ENCODE measurements at places on chromosomes 12 and 14.

DNA sequence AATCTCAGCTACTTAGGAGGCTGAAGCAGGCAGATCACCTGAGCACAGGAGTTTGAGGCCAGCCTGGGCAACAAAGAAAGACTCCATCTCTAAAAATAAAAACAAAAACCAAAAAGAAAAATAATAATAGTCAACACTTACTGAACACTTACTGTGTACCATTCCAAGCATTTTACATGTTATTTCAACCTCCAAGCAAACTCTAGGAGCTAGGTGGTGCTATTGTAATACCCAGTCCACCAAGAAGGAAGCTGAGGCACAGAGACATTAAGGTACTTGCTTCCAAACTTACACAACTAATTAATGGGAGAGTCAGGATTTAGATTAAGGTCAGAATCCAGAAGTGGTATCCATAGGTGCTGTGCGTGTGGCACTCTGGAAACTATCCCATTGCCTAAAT is 13.7 kb upstream of the OR6J1 start:
- peak; percentile 17 for DNase-seq

DNA sequence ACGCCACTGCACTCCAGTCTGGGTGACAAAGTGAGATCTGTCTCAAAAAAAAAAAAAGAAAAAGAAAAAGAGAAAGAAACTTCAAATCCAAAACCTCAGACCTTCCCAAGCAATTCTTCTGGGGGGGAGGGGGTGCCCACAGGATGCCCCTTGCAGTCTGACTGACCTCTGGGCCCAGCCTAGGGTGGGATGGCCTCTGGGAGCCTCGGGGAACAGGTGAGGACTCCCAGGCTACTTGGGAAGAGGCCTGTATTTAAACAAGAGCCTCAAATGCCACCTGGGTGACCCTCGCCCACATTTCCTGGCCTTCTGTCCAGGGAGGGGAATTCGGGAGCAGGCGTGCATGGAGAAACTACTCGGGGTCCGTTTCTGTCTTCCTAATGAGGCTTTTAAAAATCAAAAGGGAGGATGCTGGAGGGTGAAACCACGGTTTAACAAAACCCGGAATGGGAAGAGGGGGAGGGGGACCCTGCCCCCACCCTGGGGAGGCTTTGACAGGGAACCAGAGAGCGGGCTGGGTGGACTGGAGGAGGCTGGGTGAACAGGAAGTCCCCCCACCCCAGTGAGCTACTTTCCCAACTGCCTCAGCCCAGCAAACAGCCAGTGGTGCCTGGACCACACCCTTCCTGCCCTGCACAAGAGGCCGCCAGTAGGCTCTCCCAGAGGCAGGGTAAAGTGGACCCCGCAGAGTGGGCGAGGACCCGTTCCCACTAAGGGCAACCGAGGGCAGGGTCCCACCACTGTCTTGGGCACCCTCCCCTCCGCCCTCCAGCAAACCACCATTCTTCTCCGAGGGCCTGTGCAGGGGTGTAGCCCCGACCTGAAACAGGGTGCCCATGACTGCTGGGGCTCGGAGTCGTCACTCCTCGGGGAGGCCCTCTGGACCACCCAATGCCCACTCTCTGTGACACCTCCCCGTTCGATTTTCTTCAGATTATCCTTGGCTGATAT is 1.5 kb upstream of the FBRSL1 start:
- peak; percentile 56 for DNase-seq

GRCh38 chr12:127773520-127773919 is 493.4 kb upstream of the TMEM132C start:
- no peak for DNase-seq

DNA sequence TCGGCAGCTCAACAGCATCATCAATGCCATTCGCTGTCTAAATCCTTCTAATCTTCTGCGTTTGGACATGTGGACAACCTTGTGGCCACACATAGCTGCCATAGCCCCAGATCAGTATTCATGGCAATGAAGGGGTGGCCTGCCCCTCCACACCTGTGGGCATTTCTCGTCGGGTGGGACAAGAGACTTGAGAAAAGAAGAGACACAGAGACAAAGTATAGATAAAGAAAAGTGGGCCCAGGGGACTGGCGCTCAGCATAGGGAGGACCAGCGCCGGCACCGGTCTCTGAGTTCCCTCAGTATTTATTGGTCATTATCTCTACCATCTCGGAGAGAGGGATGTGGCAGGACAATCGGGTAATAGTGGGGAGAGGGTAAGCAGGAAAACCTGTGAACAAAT is 42.3 kb downstream of the MAGOHB start:
- DNase-seq: no peak

DNA sequence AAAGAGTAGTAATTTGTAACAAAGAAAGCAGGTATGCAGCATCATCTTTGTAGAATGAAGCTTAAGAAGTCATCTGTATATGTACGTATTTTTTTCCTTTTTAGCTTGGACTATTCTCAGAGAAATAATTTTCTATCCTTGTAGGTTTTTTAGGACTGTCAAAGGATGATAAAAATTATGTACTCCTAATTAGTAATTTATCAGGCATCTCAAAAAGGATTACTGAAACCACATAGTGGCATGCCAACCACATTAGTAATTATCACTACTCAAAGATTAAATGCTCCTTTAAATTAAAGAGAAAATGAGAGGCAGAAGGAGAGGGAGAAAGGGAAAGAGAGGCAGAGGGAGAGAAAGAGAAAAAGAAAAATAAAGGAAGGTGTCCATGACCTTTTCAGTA is 17.3 kb downstream of the TTC8 start:
- DNase-seq: no peak

- no peak for DNase-seq
Measured at GRCh38 chr12:94222351-94223084, 74.1 kb downstream of the PLXNC1 start.

DNA sequence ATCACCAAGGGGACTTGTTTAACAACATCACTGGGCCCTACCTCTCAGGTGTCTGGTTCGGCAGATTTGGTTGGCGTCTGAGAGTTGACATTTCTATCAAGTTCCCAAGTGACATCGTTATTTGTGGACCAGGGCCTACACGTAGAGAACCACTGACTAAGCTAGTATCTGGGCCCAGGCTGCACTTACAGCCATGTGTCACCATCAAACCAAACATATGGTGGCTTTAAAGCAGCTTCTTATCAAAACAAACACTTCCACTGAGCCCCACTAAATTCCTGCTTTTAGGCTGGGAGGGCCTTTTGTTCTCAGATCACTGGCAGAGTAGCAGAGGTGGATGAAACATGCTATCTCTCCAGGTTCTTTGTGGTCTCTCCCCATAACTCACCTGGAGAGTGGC is 220.5 kb downstream of the PELI2 start:
- DNase-seq: no peak

GRCh38 chr12:67790660-67791059 is 142.1 kb downstream of the DYRK2 start:
- DNase-seq: no peak

- DNase-seq: no peak
Measured at GRCh38 chr12:108547686-108548085, 13.3 kb downstream of the SART3 start.

GRCh38 chr14:58414845-58415244 is 12.5 kb downstream of the TIMM9 start:
- no peak for DNase-seq

- no peak for DNase-seq
Measured at GRCh38 chr14:92982956-92983355, 60.0 kb downstream of the CHGA start.

- no peak for DNase-seq
Measured at GRCh38 chr14:60350366-60350720, 101.3 kb downstream of the PPM1A start.

GRCh38 chr12:54933376-54933775 is 51.2 kb downstream of the TESPA1 start:
- peak; percentile 48 for DNase-seq

- DNase-seq: no peak
Measured at GRCh38 chr12:111864913-111865312, 22.9 kb downstream of the MAPKAPK5 start.

DNA sequence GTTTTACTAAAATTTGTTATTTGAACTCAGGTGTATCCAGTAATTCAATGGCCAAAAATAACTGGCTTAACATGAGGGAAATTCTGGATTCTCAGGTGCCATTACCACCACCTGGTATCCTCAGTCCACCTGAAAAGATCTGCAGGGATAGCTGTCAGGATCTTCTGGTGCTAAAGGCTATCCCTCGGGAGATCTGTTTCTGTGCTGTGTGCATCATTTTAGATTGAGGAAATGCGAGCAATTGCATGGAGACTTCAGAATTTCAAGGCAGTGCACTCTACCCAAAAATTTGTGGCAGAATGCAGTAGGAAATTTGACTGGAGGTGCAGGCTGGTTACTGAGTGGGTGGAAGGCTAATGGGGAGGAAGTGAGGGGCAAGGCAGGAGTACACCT is 26.4 kb downstream of the ZCCHC8 start:
- DNase-seq: no peak

GRCh38 chr12:131190965-131191364 is 237.3 kb downstream of the ADGRD1 start:
- DNase-seq: no peak

DNA sequence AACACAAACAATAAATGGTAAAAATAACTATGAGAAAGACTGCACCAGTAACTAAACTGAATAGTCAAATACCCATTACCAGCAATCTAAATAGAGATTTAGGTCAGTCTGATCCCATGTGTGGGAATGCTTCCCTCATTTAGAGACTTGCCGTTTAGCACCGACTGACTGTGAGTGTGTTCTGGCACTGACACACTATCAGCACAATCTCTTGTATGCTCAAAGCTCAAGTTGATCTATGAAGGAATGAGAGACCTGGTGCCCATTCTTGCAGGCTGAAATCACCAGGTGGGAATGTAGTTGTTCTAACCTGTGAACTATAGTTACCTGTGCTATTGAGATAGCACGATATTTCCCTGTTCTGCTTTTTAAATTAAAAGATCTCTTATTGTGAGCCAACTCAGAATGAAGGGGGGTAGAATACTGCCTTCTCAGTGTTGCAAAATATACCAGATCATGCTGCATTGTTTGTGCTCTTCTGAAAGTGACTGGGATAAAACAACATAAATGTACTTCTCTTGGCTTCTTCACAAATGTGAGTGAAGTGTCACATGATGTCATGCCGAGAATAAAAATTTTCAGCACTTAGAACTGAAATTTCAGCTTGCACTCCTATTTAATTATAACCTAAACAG is 99.6 kb downstream of the LIN7A start:
- no peak for DNase-seq

- no peak for DNase-seq
Measured at GRCh38 chr12:79454338-79454843, 236.4 kb downstream of the PAWR start.

DNA sequence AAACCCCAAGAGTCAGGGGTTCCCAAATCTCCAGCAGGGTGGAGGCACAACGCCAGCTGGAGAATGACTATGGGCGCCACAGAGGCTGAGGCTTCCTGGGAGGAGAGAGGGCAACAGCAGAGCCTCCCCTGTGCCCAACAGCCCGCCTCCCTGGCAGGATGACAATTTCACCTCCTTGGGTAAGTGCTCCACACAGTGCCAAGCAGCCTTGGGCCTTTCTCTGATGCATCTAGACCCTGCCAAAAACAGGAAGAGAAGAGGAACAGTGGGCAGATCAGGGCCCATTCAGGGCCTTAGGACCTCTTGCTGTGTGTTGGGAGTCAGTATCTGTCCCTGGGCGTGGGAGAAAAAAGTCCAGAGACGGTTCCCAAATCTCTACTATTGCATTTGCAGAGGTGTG is 5.0 kb upstream of the OR10P1 start:
- DNase-seq: no peak

DNA sequence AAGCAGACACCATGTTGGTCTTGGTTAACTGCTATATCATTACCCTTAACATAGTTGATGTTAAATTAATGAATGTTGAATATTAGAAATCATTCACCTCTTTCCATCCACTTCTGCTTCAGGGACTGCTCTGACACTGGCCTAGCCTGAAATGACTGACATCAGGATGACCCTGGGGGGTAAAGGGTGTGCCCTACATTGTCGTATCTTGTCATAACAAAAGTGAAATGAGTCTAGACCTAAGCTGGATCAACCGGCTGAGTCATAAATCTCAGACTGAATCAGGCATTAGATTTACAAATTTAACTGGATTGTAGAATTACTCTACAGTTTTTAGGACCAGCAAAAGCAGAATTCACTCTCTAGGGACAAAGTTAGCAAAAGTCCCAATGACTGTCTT is 35.3 kb downstream of the KICS2 start:
- DNase-seq: peak; percentile 28

GRCh38 chr12:91937706-91938105 is 207.9 kb downstream of the BTG1 start:
- DNase-seq: no peak

GRCh38 chr12:64194333-64195149 is 27.6 kb downstream of the KICS2 start:
- DNase-seq: no peak

DNA sequence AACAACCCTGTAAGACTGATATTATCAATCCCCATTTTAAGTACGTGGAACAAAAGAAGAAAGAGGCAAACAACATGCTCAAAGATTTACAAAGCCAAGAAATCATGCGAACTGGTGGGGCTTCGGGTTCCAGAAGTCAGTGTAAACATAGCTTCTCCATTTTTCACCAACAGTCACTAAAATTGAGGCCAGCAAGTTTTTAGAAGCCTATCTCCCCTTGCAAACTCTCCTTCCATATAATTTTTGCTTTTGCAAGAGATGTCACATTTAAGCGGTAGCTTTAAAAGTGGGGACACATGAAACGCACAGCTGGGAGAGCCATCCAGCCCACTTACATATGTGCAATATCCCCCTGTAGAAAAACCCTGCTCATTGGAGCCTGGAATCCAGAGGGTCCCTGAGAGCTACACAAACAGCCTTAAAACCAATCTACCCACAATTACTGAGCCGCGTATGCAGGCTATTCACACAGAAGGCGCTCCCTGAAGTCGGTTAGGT is 797 bp downstream of the SLC11A2 start:
- no peak for DNase-seq

- no peak for DNase-seq
Measured at GRCh38 chr12:97595936-97596335, 133.3 kb downstream of the RMST start.

GRCh38 chr12:104694161-104694560 is 237.4 kb downstream of the CHST11 start:
- DNase-seq: no peak

- no peak for DNase-seq
Measured at GRCh38 chr12:130504840-130505175, 167.1 kb downstream of the PIWIL1 start.

GRCh38 chr14:73145371-73145770 is 9.1 kb downstream of the PSEN1 start:
- no peak for DNase-seq

GRCh38 chr12:6443361-6443983 is 1.3 kb upstream of the CD27 start:
- DNase-seq: peak; percentile 79

GRCh38 chr12:28367326-28367725 is 177.1 kb downstream of the CCDC91 start:
- DNase-seq: no peak

GRCh38 chr12:89453121-89453978 is 71.2 kb downstream of the GALNT4 start:
- DNase-seq: no peak
